ENCODE measurements at places on chromosomes 12 and 14. TPM values are rescaled to one million over a fixed set of nuclear protein-coding genes. Genes with fewer than 3 reads are reported as not detected.

DNA sequence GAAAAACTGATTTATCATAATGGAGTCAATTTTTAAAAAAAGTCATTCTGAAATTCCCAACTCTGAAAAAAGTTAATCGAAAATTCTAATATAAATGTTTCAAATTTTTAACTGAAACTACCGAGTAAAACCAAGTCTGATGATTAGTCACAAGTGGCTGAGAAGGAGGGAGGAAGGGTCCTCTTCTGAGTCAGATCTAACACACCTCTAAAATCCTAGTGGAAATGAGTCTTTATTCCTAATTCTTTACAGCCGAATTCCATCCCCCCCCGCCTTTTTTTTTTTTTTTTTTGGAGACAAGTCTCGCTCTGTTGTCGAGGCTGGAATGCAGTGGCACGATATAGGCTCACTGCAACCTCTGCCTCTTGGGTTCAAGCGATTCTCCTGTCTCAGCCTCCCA is 37.9 kb downstream of the RAD9B start:
- no peak for DNase-seq
- no peak overlapping the region for H3K4me3 ChIP-seq
- no peak overlapping the region for H3K27ac ChIP-seq
- no peaks in the 10 kb centered on the region for H3K4me1 ChIP-seq

GRCh38 chr12:41205070-41205709 is 17.1 kb downstream of the PDZRN4 start:
- H3K27me3 ChIP-seq, result no peaks in the 10 kb centered on the region
- no peaks in the 10 kb centered on the region for H3K4me1 ChIP-seq
- no peak overlapping the region for H3K4me3 ChIP-seq
- no peak for DNase-seq

GRCh38 chr12:56880125-56880992 is 53.8 kb downstream of the SDR9C7 start:
- H3K4me1 ChIP-seq, result peaks cover 33% of the 10 kb centered on the region
- H3K4me3 ChIP-seq, result no peak overlapping the region
- DNase-seq, result no peak
- no peak overlapping the region for H3K27ac ChIP-seq
- no peaks in the 10 kb centered on the region for H3K27me3 ChIP-seq
- H3K36me3 ChIP-seq, result no peaks in the 10 kb centered on the region

DNA sequence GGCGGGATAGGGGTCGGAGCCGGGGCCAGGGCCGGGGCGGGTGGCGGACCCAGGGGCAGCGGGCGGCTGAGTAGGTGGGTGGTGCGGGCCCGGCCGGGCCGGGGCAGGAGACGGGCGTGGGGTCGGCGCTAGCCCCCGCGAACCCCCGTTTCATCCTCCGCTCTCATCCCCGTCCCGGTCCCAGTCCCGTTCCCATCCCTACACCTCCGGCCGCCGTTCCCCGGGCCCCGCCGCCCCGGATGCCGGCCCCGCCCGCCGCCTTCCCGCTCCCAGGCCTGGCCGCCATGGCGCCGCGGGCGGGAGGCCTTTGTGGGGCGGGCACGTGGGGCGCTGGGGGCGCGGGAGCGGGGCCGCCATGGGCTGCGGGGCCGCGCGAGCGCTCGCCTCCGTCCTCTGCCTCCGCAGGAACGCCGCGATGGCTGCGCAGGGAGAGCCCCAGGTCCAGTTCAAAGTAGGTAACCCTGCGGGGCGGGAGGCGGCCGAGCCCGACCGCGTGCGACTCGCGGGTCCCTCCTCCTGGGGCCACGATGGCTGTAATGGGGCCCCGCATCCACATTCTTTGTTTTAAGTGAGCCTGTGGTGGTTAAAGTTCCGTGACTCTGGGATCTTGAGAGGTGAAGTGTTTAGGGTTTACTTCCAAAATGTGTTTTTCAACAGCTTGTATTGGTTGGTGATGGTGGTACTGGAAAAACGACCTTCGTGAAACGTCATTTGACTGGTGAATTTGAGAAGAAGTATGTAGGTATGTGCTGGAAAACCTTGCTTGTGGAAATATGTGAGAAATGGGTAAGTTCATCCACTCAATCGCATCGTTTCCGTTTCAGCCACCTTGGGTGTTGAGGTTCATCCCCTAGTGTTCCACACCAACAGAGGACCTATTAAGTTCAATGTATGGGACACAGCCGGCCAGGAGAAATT is 572 bp downstream of the RAN start:
- H3K4me3 ChIP-seq, result peak overlapping the region; percentile 82
- H3K27ac ChIP-seq, result peak overlapping the region; percentile 65
- peaks cover 76% of the 10 kb centered on the region for H3K4me1 ChIP-seq
- peaks cover 46% of the 10 kb centered on the region for H3K36me3 ChIP-seq
- no peaks in the 10 kb centered on the region for H3K27me3 ChIP-seq

GRCh38 chr14:49173765-49174373 is 412.3 kb downstream of the RPS29 start:
- H3K36me3 ChIP-seq, result no peaks in the 10 kb centered on the region
- no peaks in the 10 kb centered on the region for H3K27me3 ChIP-seq
- H3K27ac ChIP-seq, result no peak overlapping the region
- no peaks in the 10 kb centered on the region for H3K4me1 ChIP-seq

- no peaks in the 10 kb centered on the region for H3K36me3 ChIP-seq
- H3K27me3 ChIP-seq, result no peaks in the 10 kb centered on the region
- peak; percentile 15 for DNase-seq
- no peak overlapping the region for H3K27ac ChIP-seq
- H3K4me3 ChIP-seq, result no peak overlapping the region
Measured at GRCh38 chr12:15757553-15758255, 31.5 kb downstream of the EPS8 start.

DNA sequence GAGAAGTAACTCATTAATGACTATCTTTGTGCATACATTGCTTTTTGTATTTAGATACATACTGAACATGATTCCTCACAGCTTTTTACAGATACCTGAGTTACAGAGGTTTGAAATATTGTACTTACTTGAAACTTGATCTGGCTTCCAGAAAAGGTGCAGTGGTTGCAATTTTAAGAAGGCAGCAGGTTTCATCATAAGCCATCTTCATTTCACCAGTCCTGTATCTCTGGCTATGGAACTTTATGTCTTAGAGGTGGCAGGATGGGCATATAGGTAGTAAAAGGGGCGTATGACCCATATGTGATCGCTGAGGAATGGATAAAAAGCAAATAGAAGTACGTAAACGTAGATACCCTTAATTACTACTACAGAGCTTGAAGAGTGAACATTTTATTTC is 13.7 kb downstream of the ZBTB1 start:
- no peaks in the 10 kb centered on the region for H3K4me1 ChIP-seq
- no peak overlapping the region for H3K4me3 ChIP-seq
- H3K36me3 ChIP-seq, result peaks cover 18% of the 10 kb centered on the region
- H3K27ac ChIP-seq, result no peak overlapping the region
- no peaks in the 10 kb centered on the region for H3K27me3 ChIP-seq

GRCh38 chr14:64110802-64111201 is 183.4 kb downstream of the ESR2 start:
- no peaks in the 10 kb centered on the region for H3K36me3 ChIP-seq
- H3K4me3 ChIP-seq, result no peak overlapping the region
- DNase-seq, result no peak
- H3K27me3 ChIP-seq, result no peaks in the 10 kb centered on the region
- no peak overlapping the region for H3K27ac ChIP-seq

DNA sequence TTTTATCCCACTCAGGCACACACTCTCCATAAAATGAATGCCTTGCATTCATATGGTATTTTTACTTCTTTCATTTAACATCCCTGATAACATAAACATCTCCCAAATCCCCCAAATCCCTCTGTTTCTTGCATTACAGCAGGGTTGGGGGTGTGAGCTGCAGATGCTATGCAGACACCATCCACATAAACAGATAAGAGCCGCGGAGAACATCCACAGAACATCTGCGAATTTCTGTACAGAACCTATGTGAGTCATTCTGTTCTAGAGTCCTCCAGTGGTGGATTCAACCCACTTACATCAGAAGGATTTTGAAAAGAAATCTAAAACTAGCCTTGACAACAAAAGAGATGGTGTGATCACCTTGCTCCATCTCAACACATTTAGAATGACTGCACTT is 20.3 kb downstream of the FBLN5 start:
- H3K4me3 ChIP-seq, result no peak overlapping the region
- H3K27me3 ChIP-seq, result no peaks in the 10 kb centered on the region
- H3K4me1 ChIP-seq, result no peaks in the 10 kb centered on the region
- no peak for DNase-seq
- H3K27ac ChIP-seq, result no peak overlapping the region
- no peaks in the 10 kb centered on the region for H3K36me3 ChIP-seq

The C12orf50 gene
- total RNA-seq, result not detected

The DPY19L2 gene
- not detected for total RNA-seq

The SLC25A47 gene
- total RNA-seq, result 1.0 TPM

The PTPRQ gene
- not detected for total RNA-seq

The KRT73 gene
- not detected for total RNA-seq

The TPPP2 gene
- total RNA-seq, result 0.58 TPM

The DPPA3 gene
- total RNA-seq, result not detected

All from HepG2 (cell line).